ENCODE measurements at places on chromosomes 5 and 9.

DNA sequence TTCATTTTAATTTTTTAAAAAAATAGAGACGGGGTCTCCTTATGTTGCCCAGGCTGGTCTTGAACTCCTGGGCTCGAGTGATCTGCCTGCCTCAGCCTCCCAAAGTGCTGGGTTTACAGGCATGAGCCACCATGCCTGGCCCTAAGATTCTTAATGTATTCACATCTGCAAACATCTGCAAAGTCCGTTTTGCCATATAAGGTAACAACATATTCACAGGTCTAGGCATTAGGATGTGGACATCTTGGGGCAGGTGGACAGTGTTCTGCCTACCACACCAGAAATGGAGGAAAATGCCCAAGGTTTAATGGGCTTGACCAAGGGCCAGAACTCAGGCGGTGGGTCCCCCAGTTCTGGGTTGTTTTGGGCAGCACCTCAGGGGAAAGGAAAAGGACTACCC is 41.6 kb upstream of the VDAC1 start:
- DNase-seq: no peak

DNA sequence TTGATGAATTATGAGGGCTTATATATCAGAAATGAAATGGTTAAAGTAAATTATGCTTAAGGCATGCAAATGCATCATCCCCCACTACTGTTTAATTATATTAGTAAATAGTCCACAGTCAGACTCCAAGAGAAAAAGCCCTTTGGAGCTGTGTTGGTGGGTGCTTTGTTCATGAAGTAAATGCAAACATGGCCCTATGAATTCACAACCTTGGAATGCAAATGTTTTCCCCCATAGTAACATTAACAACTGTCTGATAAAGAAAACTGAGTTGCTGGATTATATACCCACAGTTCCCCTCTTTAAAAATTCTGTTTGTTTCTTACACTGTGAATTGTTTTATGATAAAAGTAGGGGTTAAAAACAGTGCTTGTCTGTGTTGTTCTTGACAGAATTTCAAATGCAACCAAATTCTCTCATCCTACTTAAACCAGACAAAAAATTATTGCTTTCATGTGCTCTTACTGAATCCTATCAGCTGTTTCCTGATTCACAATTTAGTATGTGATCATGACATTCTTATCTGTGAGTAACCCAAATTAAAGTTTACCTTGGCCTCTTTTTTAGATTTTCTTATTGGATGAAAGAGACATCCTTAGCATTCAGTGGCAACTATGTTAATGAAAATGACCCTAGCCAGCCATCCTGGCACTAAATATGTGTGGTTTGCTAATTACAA is 48.5 kb upstream of the SNCAIP start:
- DNase-seq: no peak

GRCh38 chr5:147912011-147912410 is 5.7 kb upstream of the C5orf46 start:
- no peak for DNase-seq

- no peak for DNase-seq
Observed at GRCh38 chr9:32442433-32442832, 58.0 kb downstream of the ACO1 start.

- no peak for DNase-seq
Observed at GRCh38 chr9:90854637-90855175, 53.1 kb downstream of the SYK start.

DNA sequence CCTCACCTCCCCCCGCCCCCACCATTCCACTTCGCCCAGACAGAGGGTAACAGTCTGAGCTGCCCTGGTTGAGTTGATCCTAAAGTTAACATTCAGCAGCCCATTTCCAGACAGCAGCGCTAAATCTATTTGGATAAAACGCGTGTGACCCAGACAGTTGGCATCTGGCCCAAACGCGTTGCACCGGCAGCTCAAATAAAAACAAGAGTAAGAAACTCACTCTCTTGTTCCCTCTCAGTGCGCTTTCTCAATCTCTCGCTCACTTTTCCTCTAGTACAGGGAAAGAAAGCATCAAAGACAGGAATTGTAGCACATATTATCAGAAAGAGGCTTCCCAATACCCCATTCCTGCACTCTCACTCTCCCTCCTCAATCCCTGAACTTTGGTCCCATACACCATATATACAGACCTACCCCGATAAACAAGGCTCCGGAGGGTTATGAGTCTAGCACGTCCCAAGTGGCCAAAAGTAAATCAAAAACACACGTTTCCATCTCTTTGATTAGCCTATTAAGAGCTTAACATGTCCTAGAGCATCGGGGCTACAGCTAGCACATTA is 1.3 kb downstream of the ADAMTS6 start:
- peak; percentile 18 for DNase-seq

GRCh38 chr5:128629157-128629556 is 91.1 kb upstream of the FBN2 start:
- no peak for DNase-seq

GRCh38 chr9:33082128-33082527 is 5.7 kb upstream of the SMU1 start:
- DNase-seq: no peak

DNA sequence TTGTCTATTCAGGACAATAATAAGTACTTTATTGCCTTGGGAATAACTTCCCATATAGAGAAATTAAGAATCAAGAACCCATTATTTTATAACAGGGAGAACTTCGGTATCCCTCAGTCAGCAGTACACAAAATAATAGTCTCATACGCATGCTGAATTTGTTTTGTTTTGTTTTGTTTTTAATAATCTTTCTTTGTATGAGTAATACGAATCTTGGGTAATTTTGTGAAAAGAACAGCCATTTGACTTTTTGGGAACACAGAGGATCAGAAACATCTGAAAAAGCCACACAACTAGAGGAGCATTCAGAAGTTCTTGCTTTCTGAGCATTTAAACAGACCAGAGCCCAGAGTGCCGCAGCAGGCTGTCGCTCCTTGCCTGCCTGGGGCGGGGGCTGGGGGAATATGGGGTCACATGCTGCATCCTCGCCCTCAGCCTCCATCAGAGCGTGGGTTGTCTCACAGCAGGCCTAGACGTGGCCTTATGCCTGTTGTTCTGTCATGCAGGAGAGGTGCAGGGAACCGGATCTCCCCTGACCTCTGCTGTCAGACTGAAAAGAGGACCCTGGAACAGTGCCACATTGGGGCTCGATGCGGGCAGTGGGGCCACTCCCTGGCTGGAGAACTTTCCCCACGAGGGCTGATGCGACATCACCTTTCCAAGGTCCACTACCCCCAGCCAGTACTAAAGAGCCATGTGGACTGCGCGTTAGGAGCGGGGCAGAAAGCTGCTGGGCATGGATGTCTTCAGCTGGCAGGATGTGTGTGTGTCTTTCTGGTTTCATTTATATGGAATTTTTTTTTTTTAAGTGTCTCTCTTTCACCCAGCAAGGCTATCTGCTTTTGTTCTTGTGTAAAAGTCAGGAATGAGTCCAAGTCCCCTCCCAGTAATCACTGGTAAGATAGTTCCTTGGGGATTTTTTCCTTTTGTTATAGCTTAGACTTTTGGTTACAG is 133.4 kb upstream of the OTULINL start:
- DNase-seq: peak; percentile 32

GRCh38 chr5:178244576-178244975 is 12.0 kb upstream of the PHYKPL start:
- no peak for DNase-seq

DNA sequence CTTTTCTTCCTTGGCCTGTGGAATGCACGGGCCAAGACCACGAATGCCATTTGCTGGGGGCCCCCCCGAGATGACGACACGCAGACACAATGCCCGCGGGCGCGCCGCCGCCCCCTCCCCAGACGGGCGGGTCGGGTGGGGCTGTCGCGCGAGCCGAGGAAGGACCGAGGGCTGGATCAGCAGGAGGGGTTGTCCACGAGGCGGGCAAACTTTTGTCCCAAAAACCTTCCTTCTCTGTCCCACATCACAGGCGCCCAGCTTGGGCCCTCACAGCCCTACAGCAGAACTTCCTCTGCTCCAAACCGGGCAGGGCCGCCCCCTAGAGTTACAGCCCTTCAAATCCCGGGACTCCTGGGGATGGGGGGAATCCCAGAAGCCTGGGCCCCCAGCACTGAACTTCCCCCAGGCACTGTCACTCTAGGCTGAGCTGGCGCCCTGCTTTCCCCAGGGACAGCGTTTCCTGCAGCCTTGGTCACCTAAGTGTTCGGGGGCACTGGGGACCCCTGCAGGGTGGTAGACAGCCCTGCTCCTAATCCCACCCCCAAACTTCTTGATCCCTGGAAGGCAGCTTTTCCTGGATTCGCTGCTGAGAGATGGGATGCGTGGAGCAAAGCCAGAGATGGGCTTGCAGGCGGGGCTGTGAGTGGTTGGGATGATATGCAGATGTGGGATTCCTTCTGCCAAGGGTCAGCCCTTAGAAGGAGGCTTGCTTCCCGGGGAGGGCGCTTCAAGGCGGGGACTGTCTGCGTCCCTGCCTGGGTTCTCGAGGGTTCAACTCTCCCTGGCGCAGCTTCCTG is 980 bp downstream of the COL5A1 start:
- no peak for DNase-seq

- DNase-seq: no peak
Observed at GRCh38 chr5:22070186-22070728, 782.9 kb downstream of the CDH12 start.

DNA sequence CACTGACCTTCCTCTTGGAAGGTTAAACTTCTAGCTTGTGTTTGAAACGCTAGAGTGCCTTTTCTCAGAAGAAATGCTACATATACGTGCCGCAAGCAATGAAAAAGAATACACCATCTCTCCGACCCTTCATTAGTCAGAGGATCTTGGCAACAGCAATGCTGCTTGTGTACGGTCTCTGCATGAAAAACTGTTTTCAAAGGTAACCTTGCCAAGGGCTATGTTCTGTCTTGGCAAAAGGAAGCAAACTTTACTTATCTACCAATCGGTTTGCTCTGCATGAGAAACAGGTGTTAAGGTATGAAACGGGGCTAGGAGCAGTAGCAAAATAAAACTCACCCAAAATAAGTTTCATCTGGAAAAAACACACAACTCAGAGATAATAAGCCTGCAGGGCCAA is 297.8 kb downstream of the FBXL17 start:
- no peak for DNase-seq

DNA sequence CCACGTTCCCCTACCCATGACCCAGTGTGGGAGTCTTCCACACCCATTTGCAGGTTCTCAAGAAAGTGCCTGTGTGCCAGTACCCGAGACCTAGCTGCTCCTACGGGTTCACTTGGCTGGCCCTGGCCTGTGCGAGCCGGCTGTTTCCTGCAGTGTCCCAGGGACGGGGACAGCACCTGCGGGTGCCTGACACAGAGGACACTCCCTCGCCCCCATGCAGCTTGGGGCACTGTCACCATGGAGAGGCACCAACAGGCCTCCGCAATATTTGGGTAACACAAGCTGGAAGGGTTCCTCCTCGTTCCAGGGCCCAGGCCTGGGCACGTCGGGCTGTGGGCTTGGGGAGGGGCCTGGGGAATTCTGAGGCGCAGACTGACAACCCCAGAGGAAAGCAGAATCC is 41.4 kb downstream of the DUSP1 start:
- DNase-seq: no peak

Measured in Caki2 (cell line).